ENCODE measurements at places on chromosomes 4 and X.

DNA sequence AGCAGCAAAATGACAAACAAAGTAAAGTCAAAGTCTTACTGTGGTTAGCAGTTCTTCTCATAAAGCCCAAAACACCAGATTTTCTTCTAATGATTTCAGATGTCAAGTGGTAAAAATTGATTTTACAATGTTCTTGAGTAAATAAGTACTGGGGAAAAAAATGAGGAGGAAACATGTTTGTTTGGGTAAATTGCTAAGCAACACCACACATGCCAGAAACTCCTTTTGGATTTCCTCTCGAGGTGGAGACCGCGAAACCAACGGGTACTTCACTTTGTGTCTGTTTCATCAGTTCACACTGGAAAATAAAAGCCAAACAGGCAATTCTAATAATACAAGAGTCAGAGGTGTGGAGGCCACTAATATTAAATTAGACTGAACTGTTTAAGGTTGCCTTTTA is 4.6 kb upstream of the PKD2 start:
- H3K36me3 ChIP-seq = no peaks in the 10 kb centered on the region
- DNase-seq = no peak
- no peak overlapping the region for H3K4me3 ChIP-seq
- peaks cover 9% of the 10 kb centered on the region for H3K27me3 ChIP-seq
- H3K27ac ChIP-seq = no peak overlapping the region

- H3K27me3 ChIP-seq = no peaks in the 10 kb centered on the region
- no peak overlapping the region for H3K4me3 ChIP-seq
- no peak overlapping the region for H3K27ac ChIP-seq
- H3K4me1 ChIP-seq = no peaks in the 10 kb centered on the region
- DNase-seq = no peak
Measured at GRCh38 chr4:138487670-138488069, 245.5 kb upstream of the SLC7A11 start.

GRCh38 chr4:3526456-3526855 is 5.8 kb downstream of the LRPAP1 start:
- H3K4me3 ChIP-seq = no peak overlapping the region
- peaks cover 3% of the 10 kb centered on the region for H3K36me3 ChIP-seq
- H3K27ac ChIP-seq = no peak overlapping the region
- DNase-seq = no peak
- peaks cover 22% of the 10 kb centered on the region for H3K4me1 ChIP-seq
- no peaks in the 10 kb centered on the region for H3K27me3 ChIP-seq

DNA sequence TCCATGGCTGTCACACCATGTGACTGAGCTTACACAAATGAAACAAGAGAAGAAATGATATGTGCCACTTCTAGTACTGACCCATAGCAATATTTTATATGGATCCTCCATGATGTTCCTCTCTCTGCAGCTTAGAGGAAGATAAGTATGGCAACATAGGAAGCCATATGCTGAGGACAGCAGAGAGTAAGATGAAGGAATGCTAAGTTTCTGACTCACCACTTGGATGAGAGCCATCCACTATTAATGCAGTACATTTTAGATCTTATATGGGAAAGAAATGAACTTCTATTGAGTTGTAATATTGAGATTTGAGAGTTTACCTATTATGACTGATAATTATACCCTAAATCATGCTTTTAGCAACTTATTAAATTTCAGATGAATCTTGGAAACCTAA is 386.9 kb upstream of the MAOA start:
- H3K36me3 ChIP-seq = no peaks in the 10 kb centered on the region
- no peak for DNase-seq
- no peak overlapping the region for H3K4me3 ChIP-seq

DNA sequence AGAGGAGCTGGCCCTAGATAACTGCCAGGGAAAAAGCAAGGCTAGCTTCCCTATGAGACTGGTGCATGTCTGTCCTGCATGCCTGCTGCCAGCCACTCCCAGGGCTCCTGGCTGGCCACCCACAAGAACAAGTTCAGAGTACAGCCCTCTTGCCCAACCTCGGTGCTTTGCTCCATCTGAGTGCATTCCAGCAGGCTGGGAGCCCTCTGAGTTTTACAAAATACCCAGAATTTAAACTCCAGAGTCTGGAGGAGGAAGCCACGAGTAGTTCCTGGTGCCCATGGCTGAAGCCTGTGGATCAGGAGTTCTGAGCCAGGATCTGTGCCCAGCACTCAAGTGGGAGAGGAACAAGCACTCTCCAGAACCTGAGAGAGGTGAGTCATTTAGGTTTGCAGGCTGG is 111.6 kb downstream of the MAGEE2 start:
- H3K4me1 ChIP-seq = no peaks in the 10 kb centered on the region
- H3K27ac ChIP-seq = no peak overlapping the region
- H3K36me3 ChIP-seq = peaks cover 2% of the 10 kb centered on the region
- no peak for DNase-seq

- no peak overlapping the region for H3K27ac ChIP-seq
- no peak overlapping the region for H3K4me3 ChIP-seq
- no peaks in the 10 kb centered on the region for H3K36me3 ChIP-seq
- no peaks in the 10 kb centered on the region for H3K27me3 ChIP-seq
Measured at GRCh38 chr4:111879539-111879938, 265.7 kb upstream of the FAM241A start.

DNA sequence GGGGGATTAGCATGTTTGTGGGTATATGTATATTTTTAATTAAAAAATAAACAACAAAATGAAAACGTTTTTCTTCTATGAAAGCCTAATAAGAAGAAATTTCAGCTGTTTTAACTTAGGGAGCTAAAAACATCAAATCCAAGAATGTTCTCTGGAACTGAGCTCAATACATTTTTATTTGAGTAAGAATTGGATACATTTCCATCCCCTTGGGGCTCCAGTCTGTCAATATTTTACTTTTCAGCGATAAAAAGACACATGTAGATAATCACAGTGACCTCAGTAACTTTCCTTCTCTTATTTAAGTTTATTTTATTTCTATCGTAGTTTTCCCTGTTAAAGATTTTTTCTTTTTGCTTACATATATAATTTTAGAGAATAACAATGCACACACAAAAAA is 59.3 kb downstream of the ELOVL6 start:
- H3K4me1 ChIP-seq = no peaks in the 10 kb centered on the region
- H3K36me3 ChIP-seq = no peaks in the 10 kb centered on the region
- H3K27ac ChIP-seq = no peak overlapping the region
- H3K4me3 ChIP-seq = no peak overlapping the region
- H3K27me3 ChIP-seq = no peaks in the 10 kb centered on the region
- no peak for DNase-seq

DNA sequence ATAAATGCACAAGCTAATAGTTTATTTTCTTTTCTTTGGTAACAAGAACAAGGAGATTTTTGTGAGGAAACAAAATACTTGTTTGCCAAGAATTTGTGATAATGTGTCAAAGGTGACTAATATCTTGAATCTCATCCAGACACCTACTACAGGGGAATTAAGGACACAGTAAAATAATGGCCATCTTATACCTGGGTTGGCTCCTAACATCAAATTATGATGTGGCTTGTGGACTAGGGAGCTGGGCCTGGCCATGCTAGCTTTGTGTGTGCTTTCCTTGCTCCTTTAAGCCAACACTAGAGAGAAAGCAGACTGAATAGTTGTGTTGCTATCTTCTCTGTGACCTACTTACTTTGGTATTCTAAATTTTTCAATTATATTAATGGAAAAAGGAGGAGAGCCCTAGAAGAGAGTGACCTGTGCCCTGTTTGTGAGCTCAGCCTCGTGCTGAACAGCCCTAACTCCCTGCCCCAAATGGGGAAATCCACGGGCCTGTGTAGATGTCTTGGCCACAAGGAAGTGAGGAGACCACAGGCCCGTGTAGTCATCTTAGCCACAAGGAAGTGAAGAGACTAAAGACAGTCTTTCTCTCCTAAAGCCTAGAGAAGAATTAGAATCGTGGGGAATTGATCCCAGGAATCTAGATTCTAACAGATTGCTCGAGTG is 23.3 kb downstream of the ARHGAP24 start:
- H3K27me3 ChIP-seq = no peaks in the 10 kb centered on the region
- H3K36me3 ChIP-seq = no peaks in the 10 kb centered on the region
- H3K27ac ChIP-seq = no peak overlapping the region
- DNase-seq = no peak

- H3K4me3 ChIP-seq = peak overlapping the region; percentile 47
- no peak for DNase-seq
- H3K27me3 ChIP-seq = no peaks in the 10 kb centered on the region
Measured at GRCh38 chrX:45842207-45842925, 641.7 kb upstream of the DIPK2B start.

- H3K27me3 ChIP-seq = peaks cover 8% of the 10 kb centered on the region
- no peak overlapping the region for H3K27ac ChIP-seq
- DNase-seq = no peak
- no peaks in the 10 kb centered on the region for H3K36me3 ChIP-seq
Measured at GRCh38 chr4:154778264-154778663, 2.8 kb upstream of the RBM46 start.

- no peak overlapping the region for H3K4me3 ChIP-seq
- H3K4me1 ChIP-seq = peaks cover 10% of the 10 kb centered on the region
- no peak for DNase-seq
- no peak overlapping the region for H3K27ac ChIP-seq
- H3K36me3 ChIP-seq = no peaks in the 10 kb centered on the region
- H3K27me3 ChIP-seq = no peaks in the 10 kb centered on the region
Measured at GRCh38 chr4:162891788-162892707, 274.6 kb downstream of the NAF1 start.

DNA sequence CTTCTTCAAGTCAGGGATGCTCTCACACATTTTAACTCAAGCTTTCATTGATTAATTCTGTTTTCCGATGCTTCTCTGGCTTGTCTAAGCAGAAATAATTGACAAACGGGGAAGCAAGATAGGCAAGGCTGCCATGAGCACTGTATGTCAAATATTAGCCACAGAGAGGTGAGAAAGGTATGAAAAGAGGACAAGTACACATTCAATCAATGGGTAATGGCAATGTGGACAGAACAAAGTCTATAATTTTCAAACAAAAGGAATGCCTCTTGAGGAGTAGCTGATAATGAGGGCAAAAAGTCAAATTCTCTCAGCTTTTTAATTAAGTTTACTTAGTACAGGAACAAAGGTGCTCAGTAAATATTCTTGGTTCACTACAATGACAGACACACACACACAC is 19.6 kb downstream of the COX7B2 start:
- H3K27ac ChIP-seq = no peak overlapping the region
- no peak for DNase-seq
- H3K4me1 ChIP-seq = no peaks in the 10 kb centered on the region
- no peaks in the 10 kb centered on the region for H3K36me3 ChIP-seq
- no peak overlapping the region for H3K4me3 ChIP-seq

GRCh38 chr4:46890056-46890455 is 19.0 kb downstream of the COX7B2 start:
- no peaks in the 10 kb centered on the region for H3K4me1 ChIP-seq
- no peak for DNase-seq
- no peak overlapping the region for H3K4me3 ChIP-seq
- H3K36me3 ChIP-seq = no peaks in the 10 kb centered on the region
- H3K27me3 ChIP-seq = no peaks in the 10 kb centered on the region
- no peak overlapping the region for H3K27ac ChIP-seq

- no peak overlapping the region for H3K27ac ChIP-seq
- DNase-seq = no peak
- no peaks in the 10 kb centered on the region for H3K4me1 ChIP-seq
- H3K27me3 ChIP-seq = no peaks in the 10 kb centered on the region
- no peak overlapping the region for H3K4me3 ChIP-seq
- no peaks in the 10 kb centered on the region for H3K36me3 ChIP-seq
Measured at GRCh38 chr4:8252301-8253173, 17.0 kb upstream of the HTRA3 start.

GRCh38 chr4:119264743-119265142 is 52.2 kb downstream of the USP53 start:
- H3K4me3 ChIP-seq = no peak overlapping the region

GRCh38 chr4:140807491-140808252 is 51.5 kb upstream of the TBC1D9 start:
- H3K4me3 ChIP-seq = no peak overlapping the region
- DNase-seq = no peak
- H3K36me3 ChIP-seq = no peaks in the 10 kb centered on the region
- H3K27me3 ChIP-seq = peaks cover 3% of the 10 kb centered on the region

DNA sequence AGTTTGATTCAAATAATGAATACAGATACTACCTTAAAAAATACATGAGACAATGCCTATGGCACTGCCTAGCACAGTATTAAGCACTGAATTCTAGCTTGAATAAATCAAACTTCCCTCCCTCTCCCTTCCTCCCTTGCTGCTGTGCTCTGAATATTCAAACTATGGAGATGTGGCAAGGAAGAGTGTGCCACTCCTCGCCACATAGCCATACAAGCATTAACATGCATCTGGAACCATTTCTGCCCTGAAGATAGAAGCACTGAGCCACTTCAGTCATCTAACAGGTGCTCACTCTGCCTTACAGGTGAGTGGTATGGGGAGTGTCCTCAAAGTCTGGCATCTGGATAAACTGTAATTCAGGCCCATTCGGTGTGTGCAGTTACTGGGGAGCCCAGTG is 276.9 kb downstream of the ARHGAP24 start:
- no peaks in the 10 kb centered on the region for H3K27me3 ChIP-seq
- no peak for DNase-seq
- H3K4me3 ChIP-seq = no peak overlapping the region
- H3K27ac ChIP-seq = no peak overlapping the region
- H3K4me1 ChIP-seq = no peaks in the 10 kb centered on the region

DNA sequence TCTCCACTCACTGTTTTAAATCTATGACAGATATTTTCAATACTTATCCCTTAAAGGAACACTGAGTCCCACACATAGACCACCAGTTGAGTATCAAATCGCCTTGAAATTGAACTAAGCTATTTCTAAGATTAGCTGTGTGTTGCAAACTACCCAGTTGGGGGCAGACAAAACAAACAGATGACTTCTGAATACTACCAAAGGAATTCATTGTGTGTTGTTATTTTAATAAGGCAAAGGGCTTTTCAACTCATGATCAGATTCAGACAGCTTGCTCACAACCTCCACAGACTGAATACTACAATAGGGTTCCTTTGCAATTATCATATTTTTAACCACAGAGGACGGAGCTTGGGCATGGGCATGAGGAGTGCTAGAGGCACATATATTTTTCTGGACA is 283.0 kb upstream of the GPC4 start:
- no peak overlapping the region for H3K4me3 ChIP-seq
- no peaks in the 10 kb centered on the region for H3K27me3 ChIP-seq
- H3K36me3 ChIP-seq = no peaks in the 10 kb centered on the region
- no peaks in the 10 kb centered on the region for H3K4me1 ChIP-seq
